ENCODE measurements at places on chromosomes 13 and 19.

- DNase-seq: no peak
These were observed 110.8 kb downstream of the ZNF536 start for GRCh38 chr19:30482956-30483355.

DNA sequence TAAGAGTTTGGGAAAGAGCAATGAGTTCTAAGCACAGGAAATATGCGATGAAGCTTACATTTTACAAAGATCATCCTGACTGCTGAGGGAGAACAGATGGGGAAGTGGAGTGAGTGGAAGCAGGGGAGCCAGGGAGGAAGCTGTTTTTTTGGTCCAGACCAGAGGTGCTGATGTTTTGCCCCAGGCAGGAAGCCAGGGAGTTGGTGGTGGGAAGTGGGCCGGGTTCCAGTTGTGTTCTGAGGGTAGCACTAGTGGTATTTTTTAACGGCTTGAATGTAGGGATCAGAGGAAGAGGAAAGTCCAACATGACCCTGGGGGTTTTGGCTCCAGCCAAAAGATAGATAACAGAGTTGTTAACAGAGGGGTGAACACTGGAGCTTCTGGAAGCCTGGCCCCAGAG lies 20.7 kb upstream of the OLFM4 start:
- no peak for DNase-seq

GRCh38 chr19:1856345-1856697 lies 7.1 kb downstream of the KLF16 start:
- DNase-seq: no peak

GRCh38 chr19:7182489-7182888 lies 111.7 kb downstream of the INSR start:
- no peak for DNase-seq

DNA sequence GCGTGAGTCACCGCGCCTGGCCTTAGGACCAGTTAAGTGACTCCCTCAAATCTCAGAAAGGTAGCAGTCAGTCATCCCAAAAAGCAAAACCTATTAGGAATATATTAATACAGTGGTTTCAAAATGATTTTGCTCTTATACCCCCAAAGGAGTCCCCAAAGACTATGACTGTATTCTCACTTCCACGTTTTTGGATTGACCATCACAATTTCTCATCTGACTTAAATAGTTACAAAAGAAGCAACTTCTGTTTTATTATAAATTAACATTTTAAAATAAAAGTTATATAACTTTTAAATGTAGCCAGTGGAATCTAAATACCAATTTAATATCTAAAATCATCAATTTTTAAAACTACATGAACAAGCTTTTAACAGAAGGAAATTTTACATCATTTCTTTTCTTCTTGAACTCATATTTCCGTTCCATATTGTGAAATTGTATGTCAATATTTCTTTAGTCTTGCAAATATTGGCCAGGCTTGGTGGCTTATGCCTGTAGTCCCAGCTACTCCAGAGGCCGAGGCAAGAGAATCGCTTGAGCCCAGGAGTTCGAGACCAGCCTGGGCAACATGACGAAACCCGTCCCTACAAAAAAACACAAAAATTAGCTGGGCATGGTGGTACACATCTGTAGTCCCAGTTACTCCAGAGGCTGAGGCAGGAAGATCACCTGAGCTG lies 1.5 kb upstream of the SPART start:
- no peak for DNase-seq

DNA sequence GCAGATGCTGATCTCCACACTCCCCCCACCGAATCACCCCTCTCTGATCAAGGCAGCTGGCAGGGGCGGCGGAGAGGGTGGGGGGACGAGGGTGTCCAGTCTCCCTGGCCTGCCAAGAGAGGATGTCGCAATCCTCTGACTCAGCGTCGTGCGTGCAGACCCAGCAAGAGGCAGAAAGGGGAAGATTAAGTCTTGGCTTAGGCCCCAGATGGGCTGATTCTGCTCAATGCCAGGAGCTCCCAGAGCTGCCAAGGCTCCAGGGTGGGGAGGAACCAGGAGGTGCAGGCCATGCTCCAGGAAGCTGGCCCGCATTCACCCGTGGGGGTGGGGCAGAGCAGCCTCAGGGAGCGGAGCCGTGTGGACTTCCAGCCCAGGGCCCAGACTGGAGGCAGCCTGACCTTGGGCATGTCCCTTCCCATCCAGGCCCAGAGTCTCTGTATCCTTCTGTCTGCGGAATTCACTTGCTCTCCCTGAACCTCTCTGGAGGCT lies 6.6 kb upstream of the BCL3 start:
- DNase-seq: peak; percentile 98

DNA sequence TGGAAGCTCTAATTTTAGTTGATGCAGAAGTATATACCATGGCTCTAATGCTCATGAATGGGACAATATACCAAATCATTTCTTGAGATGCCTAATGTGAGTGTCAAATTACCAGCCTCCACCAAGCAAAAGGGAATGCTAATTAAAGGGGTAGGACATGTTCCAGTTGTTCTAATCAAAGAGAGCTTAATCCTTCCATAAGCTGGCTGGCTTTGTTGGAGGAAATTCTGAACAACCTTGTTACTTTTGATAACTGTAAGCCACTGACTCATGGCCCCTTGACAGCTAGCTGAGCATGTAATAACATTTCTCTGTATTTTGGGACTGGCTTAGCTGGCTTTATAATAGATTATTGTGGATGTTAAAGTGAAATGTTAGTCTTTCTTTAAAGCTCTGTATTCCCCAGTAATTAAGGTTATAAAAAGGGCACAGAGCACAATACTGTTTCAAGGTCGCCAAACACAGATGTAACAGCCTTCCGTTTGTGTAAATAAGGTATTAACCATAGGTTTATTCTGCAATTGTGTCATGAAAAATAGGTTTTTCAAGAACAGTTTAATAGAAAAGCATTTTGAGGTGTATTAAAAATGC lies 1194.0 kb downstream of the PCDH9 start:
- no peak for DNase-seq

DNA sequence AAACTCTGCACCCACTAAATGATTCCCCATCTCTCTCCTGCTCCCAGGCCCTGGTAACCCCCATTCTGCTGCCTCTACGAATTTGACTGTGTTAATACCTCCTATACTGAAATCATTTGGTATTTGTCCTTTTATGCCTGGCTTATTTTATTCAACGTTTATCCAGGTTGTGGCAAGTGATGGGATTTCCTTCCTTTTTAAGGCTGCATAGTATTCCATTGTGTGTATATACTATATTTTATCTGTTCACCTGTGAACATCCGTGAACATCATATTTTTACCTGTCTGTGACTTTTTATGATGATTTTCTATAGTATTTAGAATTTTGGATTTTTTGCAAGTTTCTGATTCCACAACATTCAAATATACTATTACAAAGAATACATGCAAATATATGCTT lies 13.9 kb upstream of the CEBPG start:
- no peak for DNase-seq

DNA sequence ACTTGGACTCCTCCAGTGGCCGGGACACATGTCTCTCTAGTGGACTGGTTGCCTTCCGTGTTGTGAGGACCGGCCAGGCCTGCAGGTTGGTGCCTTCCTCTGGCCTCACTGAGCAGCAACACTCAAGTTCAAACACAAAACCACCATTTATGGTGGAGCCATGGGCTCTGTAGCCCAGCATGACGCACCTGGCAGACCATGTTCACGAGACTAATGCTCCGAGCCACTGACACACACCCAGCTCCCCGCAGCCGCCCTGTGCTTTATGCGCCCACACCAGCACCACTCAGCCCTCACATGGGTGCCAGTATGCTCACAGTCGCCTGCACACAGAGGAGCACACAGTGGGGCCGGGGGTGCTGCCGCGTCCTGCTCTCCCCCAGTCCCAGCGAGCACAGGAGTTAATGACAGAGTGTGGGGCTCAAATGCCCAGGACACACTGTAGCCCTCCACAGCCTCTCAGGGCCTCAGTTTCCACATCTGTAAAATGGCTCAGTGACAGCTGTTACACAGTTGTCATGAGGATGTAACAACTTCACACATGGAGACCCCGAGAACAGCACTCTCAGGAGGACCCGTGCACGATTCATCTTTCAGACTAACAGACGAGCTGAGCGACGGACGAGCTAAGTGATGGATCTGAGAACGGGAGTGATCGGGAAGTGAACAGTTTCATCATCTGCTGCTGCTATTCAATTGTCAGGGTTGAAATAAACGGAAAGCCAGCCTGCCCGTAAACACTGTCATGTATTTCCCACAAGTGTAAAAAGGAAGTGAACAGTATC lies 7.8 kb downstream of the GAS6 start:
- no peak for DNase-seq

- DNase-seq: no peak
These were observed 19.2 kb upstream of the ZC3H13 start for GRCh38 chr13:46071590-46072249.

- DNase-seq: no peak
These were observed 76.2 kb downstream of the COL4A1 start for GRCh38 chr13:110230661-110231347.

All from fibroblast of skin of left biceps (primary cell).